Activated naive CD8-positive, alpha-beta T cell treated with anti-CD3 and anti-CD28 coated beads, Interleukin-2, amount 10 ng/mL, durations not matched to agents 7 days and 5 days (primary cell): ENCODE measurements at places on chromosomes 1 and 21. TPM values are rescaled to one million over a fixed set of nuclear protein-coding genes. Genes with fewer than 3 reads are reported as not detected.

Gene ARID4B
- total RNA-seq, result 66.6 TPM

- H3K4me1 ChIP-seq, result peaks cover 2% of the 10 kb centered on the region
- DNase-seq, result no peak
- no peak overlapping the region for H3K4me3 ChIP-seq
Measured at GRCh38 chr1:173749137-173749536, 34.4 kb downstream of the KLHL20 start.

Gene SGIP1
- not detected for total RNA-seq

GRCh38 chr1:4512636-4513035 is 141.8 kb upstream of the AJAP1 start:
- no peak for DNase-seq
- no peak overlapping the region for H3K27ac ChIP-seq
- no peak overlapping the region for H3K4me3 ChIP-seq
- no peaks in the 10 kb centered on the region for H3K36me3 ChIP-seq
- peaks cover 6% of the 10 kb centered on the region for H3K27me3 ChIP-seq
- no peaks in the 10 kb centered on the region for H3K4me1 ChIP-seq
